ENCODE measurements at places on chromosomes 2 and 18.

- peak; percentile 58 for DNase-seq
Measured at GRCh38 chr2:236536727-236537398, 32.8 kb upstream of the ACKR3 start.

GRCh38 chr2:149002891-149003740 lies 35.4 kb upstream of the LYPD6B start:
- no peak for DNase-seq

DNA sequence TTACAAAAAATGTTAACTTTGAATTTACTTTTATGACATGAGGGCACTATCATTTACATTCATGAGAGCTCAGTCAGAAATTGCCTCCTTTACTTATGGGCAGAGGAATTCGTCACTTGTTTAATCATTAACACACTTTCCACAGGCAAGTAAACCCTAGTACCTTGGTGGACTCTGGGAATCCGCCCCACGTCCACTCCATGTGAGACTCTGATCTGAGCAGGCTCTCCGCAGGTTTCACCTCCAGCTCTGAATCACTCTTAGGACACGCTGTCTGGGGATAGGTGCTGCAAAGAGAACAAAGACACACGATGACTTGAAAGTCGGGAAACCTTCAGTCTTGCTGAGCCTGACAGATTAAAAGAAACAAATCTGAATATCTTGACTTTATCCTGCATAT lies 73.6 kb downstream of the LPIN2 start:
- DNase-seq = no peak

DNA sequence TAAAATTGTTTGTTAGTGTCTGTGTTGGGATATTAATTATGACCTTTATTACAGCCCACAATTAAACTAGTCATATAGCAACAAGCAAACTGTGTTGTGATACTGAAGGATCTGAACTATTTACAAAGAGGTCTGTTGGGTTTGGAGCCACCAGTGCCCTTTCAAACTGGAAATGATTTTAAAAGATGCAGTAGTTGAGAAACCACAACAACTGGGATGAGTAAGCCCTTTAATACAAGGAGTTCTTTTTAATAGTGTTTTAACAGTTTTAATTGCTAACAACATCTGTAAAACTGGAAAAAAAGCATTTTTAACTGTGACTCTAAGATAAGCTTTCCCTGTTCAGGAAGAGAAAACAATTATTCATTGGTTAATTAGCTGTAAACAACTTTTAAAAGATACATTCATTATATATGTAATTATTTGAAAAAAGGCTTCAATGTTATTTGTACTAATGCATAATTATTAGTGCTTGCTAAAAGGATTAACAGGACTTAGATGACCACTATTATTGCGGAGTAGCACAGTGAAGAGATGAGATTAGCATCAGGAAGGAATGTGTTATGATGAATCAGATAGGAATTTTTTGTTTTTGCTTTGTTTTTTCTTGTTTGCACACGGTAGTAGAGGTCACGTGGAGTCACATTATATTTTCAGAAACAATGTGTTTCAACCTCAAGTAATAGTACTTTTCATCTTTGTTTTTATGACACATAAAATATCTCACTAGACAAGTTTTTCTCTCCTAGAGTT lies 392.7 kb upstream of the FANCL start:
- no peak for DNase-seq

- no peak for DNase-seq
Measured at GRCh38 chr2:16943279-16943958, 277.8 kb upstream of the CYRIA start.

DNA sequence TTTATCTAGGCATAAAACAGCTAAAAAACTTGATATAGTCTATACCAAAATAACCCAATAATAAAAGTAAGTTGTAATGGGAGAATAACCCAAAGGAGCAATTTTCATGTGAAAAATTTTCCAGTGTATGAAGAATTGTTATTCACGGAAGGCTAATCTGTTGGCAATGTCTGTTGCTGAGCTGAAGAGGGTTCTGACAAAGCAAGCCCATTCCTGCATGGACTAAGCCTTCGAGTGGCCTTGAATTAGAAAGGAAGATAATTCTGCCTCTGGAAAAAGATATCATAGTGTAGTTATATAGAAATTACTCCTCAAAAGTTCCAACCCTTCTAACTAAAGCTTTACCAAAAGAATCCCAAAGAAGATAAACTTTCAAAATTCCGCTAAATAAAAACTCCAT lies 101.5 kb downstream of the MAP2 start:
- DNase-seq = no peak

- peak; percentile 34 for DNase-seq
Measured at GRCh38 chr18:13136904-13137669, 81.5 kb upstream of the LDLRAD4 start.

GRCh38 chr2:75035444-75036353 lies 77.3 kb downstream of the POLE4 start:
- DNase-seq = no peak

DNA sequence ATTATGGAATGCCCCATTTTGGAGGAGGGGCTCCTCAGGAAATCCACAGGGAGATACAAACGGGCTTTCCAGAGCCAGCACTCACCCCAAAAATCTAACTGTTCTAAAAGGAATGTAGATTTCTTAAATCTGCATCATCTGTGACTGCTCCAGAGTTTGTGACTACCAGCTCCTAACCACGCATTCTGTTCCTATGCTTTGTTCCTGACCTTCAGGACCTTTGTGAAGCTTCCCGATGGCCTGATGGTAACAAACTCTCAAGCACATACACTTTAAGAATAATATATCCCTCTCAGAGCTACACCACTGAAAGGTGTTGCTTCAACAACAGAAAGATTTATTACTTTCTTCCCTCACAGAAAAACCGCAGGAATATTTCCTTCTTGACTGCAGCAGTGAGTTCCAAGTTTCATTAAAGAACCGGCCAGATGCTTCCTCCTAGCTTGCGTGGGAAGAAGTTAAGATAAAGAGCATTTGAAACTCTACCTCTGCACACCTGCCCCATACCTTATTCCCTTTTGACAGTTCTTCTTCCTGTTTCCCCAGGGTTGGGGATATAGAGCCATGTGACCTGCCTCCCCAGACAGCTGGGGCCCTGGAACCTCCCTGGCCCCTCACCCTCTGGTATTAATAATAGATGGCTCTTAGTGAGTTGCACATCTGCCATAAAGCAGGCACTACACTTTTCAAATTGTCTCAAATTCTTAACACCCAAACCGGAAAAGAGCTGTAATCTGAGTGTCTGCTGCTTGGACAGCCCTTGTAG lies 40.2 kb upstream of the EML4 start:
- no peak for DNase-seq

DNA sequence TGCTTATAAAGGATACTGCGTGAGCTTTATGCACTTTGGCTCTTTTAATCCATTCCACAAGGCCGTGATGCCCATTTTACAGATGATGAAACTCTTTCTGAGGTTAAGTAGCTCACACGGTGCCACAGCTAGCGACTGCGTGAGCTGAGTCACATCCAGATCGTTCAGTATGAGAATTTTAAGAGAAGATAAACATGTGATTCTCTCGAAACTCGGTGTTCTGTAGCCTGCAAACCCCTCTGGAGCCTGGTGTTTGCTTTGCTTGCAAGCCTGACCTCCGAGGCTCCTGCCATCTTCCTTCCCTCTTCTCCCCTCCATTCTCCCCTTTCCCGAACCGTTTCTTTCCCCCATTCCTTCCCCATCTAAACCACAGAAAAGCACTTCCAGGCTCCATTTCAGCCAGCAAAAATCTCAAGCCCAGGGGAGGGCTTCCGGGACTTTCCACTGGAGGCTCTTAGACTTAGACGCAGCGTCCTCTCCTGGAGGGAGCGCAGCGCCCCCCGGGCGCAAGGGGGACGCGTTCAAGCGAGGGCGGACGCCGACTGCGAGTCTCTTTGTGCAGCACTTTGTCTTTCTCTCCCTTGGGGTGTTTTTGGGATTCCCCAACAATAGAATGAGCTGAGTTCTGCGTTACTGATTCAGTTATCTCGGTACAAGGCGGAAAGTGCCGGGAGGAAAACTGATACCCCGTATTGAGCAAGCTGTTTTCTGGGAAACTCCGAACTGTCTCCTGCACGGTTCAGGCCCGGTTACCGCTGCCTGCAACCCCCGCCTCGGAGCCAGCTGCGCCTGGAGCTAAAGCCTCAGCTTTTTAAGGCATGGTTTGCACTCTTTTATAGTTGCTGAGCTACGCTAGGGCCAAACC lies 38.0 kb downstream of the CYP1B1 start:
- peak; percentile 48 for DNase-seq

DNA sequence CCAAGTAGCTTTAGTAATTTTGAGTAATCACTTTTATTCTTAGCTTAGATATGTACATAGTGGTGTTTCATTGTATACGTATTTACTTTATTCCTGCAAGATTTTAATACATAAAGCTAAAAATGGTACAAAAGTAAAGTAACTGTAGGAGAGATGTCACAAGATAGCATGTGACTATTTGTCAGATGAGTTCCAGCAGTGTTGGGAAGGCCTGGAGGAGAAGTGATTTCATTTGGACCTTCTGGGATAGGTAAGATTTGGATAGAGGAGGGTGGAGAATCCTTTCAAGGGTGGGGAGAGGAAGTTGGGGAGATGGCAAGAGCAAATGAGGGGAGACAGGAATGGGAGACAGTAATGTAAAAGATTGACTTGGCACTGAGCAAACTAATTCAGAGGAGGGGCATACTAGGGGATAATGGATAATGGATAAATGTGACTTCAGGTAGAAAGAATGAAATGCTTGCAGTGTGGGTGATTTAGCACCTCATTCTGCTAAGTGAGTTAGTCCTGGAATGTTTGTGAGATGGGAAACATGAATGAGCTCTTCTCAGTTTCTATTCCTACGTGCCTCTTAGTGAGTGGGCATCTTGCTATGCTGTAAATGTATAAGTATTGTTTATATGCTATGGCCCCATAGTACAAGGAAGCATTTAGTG lies 10.5 kb downstream of the WDR43 start:
- no peak for DNase-seq

GRCh38 chr2:156602552-156602933 lies 166.4 kb downstream of the GPD2 start:
- DNase-seq = no peak

- no peak for DNase-seq
Measured at GRCh38 chr2:212548455-212548819, 9.8 kb upstream of the ERBB4 start.

DNA sequence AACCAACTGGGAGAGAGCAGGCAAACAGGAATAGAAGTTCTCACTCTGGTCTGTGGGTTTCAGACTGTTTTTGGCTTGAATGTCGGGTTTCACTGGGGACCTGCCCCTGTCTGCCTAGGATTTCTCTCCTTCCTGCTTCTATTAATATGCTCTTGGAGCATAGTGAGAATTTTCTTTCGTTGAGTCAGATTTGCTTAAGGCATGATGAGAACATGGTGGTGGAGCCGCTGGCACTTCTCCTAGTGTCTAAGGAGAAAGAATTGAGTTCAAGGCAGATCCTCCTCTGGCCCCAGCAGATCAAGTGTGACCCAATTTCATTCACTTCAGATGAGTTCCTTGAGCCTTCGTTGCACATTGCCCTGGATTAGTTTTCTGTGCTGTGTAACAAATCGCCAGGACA lies 103.9 kb upstream of the HS6ST1 start:
- DNase-seq = no peak

- no peak for DNase-seq
Measured at GRCh38 chr18:37397814-37398213, 167.8 kb downstream of the CELF4 start.

DNA sequence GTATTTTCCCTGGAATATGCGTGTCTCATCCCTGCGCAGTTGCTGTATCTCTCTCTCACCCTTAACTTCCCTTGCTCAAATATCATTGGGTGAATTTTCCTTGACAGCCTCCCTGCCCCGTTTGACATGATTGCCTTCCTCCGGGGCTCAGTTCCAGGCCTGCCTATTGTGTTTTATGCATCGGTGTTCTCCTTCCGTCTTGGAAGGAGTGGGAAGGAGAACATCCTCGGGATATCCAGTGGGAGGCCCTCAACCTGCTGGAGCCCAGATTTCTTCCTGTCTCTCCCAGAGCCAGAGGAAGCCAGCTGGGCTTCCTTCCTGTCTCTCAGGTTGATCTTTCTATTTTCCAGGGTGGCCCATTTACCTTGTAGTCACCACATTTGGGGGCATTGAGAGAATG lies 434.7 kb upstream of the HS6ST1 start:
- DNase-seq = no peak

GRCh38 chr2:188984680-188985079 lies 10.5 kb downstream of the COL3A1 start:
- DNase-seq = no peak

GRCh38 chr2:119066272-119066804 lies 92.2 kb downstream of the C1QL2 start:
- DNase-seq = no peak

GRCh38 chr2:200484934-200485333 lies 24.9 kb downstream of the KCTD18 start:
- no peak for DNase-seq

- peak; percentile 51 for DNase-seq
Measured at GRCh38 chr2:148568597-148568996, 76.0 kb upstream of the EPC2 start.

DNA sequence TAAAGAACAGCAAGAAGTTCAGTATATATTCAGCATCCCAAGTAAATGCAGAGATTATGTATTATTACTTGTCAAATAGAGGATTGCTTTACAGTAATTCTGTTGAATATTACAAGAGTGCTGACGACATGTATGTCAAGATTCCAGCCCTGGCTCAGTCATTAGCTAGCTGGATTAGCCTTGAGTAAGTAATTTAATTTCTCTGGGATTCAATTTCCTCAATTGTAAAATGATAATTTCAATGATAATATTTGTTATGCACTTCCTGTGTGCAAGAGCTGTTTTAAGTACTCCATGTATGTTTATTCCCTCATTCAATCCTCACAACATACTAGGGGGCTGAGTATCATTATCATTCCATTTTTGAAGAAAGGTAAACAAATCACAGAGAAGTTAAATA lies 44.0 kb downstream of the TCF4 start:
- DNase-seq = no peak

DNA sequence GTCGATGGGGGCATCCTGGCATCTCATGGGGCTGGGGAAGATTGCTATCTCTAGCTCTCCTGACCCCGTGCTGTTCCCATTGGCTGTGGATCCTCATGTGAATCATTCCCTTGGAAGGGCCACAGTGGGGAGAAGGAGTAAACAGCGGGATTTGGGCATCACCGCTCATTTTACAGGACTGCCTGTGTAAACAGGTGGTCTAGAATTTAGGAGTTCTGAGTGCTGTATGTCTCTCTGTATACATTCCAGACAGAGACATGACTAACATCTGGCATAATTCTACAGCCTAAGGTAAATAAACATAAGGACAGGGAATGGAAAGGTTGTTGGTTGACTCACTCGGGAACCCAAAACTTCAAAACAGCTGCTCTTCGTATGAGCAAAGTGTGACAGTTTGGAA lies 92.7 kb downstream of the COPS8 start:
- no peak for DNase-seq

DNA sequence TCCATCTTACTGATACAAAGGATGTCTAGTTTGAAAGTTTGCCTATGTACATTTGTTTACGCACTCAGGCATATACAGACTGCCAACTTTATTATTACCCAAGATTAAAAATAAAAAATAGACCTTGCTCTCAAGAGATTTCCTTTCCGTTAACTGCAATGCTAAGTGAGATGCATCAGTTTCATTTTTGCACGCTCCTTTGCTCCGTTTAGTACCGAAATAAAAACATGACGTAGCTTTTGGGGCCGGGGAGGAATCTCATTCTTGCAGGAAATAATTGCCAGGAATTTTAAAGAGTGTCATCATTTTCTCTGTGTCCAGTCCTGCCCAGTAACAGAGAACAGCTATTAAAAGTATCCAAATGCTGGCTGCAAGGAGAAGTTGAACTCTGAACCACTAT lies 169.5 kb downstream of the SLC8A1 start:
- DNase-seq = no peak

GRCh38 chr2:84841577-84841976 lies 39.3 kb downstream of the TRABD2A start:
- no peak for DNase-seq
